Activated CD4-positive, alpha-beta T cell treated with anti-CD3 and anti-CD28 coated beads for 36 hours (primary cell): ENCODE measurements at places on chromosomes 5 and 9.

GRCh38 chr5:67363963-67364362 is 167.4 kb upstream of the CD180 start:
- peak; percentile 16 for DNase-seq

GRCh38 chr9:86201474-86202337 is 57.8 kb downstream of the C9orf153 start:
- DNase-seq = no peak

DNA sequence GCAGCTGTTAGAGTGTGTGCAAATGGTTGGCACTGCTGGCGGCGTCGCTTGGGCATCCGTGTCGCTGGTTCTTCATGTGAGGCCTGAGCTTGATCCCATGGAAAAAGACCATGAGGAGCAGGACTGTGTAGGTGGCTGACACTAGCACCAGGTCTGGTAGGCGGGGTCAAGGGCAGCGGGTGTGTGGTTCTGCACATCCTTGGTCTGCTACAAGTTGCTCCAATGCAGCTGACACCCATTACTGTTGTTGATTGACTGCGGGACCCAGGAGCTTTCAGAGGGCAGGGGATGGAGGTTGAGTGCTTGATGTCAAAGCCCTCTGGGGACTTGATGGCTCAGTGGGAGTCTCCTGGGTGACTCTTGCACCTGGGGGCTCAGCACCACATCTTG is 29.0 kb upstream of the PITX1 start:
- no peak for DNase-seq

DNA sequence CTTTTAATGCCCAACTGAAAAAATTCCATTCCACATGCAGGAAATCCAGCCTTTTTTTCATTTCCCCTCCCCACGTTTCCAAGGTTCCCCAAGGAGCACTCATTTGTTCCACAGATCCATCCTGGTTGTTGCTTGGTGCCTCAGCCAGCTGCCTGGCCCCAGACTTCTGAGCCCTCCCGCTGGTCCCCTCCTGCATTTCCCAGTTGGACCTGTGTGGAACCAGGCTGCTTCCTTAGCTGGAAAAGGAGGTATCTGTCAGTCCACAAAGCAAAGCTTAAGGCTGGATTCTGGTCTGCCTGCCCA is 44.8 kb downstream of the ANGPTL2 start:
- DNase-seq = no peak

GRCh38 chr9:111762556-111762955 is 32.2 kb downstream of the SHOC1 start:
- DNase-seq = no peak

DNA sequence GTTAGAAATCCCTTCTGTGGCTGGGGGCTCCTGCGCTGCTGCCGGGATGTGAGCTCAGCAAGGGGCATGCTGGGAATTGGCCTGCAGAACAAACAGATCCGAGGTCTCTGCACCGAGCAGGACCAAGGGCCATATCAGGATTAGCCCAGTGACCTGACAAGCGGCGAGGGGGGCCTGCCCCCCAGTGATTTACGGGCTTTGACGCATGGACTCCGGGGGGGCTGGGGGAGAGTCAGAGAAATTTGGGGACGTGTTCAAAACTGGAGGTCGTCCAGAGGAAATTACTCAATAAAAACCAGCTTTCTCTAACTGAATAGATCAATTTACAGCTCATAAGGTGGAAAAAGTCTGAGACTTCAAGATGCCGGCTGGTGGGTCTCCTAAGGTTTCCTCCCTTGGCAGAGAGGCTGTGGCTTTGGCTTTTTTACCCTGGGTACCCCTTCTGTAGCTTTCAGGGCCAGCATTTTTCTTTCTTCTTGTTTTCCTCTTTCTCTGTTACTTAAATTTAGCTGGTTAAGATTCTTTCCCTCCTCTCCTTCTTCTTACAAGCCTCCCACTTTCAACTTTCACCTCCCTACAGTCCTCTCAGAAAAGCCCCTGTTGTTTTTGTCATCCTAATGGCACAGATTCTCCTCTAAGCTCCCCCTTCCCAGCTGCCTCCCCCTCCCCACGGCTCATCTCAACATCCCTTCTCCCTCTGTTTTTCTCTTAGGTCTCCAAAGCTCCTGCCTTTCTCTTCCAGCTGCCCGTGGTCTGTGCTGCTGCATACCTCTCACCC is 551.0 kb downstream of the CCDC171 start:
- DNase-seq = no peak

DNA sequence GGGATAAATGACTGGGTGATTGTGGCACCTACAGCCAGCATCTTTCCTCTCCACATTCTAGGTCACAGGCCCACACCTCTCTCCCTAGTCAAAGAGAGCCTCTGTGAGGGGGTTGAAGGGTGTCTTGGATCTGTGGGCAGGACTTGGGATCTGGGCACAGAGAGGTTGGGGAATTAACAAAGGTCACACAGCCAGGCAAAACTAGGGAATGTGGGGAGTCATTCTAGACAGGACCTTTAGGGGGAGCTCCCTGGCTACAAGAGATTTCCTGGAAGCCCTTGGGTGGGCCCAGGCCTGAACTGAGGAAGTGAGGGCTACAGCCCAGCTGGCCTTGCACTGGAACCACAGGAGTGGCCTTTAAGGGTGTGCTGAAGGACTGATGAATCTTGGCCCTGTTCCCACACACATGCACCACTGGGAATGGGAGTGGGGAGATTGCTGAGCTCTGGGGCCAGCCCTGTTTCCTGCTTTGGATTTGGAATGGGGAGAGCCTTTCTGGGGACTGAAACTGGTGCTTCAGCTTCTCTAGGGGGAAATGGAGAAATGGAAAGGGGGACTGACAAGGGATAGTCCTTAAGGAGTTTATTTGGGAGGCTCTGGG is 12.4 kb upstream of the CXXC5 start:
- DNase-seq = no peak

GRCh38 chr5:55101556-55102276 is 730 bp upstream of the GZMA start:
- DNase-seq = peak; percentile 10

- DNase-seq = no peak
Measured at GRCh38 chr5:132754947-132755346, 7.7 kb downstream of the CCNI2 start.

DNA sequence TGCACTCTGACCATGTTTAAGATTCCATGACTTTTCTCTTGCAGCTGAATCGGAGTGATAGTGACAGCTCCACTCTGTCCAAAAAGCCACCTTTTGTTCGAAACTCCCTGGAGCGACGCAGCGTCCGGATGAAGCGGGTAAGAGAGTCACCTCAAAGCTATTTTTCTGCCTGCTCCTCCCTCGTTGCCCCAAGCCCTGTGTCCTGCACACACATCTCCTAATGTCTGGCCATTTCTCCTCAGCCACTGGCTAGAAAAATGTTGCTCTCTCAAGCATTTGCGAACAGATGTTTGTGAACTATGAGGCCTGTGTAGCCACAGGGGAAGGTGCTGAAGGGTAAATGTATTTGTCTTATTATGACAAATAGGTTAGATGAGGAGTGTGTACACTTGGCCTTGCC is 25.7 kb upstream of the RARS1 start:
- no peak for DNase-seq

- DNase-seq = no peak
Measured at GRCh38 chr9:123654994-123655637, 274.8 kb downstream of the DENND1A start.

GRCh38 chr5:158559066-158559465 is 540.6 kb downstream of the EBF1 start:
- no peak for DNase-seq

GRCh38 chr5:147361441-147362175 is 126.8 kb downstream of the STK32A start:
- DNase-seq = no peak

- DNase-seq = no peak
Measured at GRCh38 chr9:117074342-117074662, 340.6 kb downstream of the ASTN2 start.

DNA sequence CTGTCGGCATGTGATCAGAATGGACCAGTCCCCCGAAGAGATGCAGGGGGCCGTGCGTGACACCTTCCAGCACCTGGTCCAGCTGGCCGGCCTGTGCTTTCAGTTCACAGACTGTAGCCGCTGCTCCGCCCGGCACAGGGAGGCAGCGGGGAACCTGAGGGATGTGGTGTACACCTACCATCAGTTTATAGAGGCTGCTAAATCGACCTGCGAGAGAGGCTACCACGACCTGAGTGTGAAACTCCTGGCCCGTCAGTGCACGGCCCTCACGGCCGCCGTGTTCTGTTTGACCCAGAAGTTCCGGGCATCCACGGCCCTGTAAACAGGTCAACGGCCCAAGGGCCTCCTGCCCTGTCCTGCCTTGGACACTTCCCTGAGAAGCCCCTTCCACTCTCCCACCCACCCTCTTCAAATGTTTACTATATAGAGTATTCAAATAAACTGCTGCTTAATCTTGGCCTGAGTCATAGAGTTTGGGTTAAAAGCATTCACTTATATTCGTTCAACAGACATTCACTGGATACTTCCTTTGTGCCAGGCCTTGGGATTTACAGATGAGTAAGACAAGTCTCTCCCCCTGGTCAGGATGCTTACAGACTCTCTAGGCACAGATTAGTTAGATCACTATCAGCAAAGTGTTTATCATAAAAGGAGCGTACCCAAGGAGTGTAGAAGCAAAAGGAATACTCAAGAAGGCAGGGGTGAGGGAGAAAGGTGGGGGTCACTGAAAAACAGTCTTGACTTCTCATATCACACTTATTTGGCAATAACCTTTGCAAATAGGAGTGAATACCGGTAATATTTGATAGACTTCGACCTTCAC is 6.9 kb upstream of the TRMT10B start:
- no peak for DNase-seq

GRCh38 chr9:127539982-127540663 is 72.0 kb upstream of the STXBP1 start:
- DNase-seq = no peak

GRCh38 chr9:12464910-12465512 is 228.2 kb upstream of the TYRP1 start:
- no peak for DNase-seq

DNA sequence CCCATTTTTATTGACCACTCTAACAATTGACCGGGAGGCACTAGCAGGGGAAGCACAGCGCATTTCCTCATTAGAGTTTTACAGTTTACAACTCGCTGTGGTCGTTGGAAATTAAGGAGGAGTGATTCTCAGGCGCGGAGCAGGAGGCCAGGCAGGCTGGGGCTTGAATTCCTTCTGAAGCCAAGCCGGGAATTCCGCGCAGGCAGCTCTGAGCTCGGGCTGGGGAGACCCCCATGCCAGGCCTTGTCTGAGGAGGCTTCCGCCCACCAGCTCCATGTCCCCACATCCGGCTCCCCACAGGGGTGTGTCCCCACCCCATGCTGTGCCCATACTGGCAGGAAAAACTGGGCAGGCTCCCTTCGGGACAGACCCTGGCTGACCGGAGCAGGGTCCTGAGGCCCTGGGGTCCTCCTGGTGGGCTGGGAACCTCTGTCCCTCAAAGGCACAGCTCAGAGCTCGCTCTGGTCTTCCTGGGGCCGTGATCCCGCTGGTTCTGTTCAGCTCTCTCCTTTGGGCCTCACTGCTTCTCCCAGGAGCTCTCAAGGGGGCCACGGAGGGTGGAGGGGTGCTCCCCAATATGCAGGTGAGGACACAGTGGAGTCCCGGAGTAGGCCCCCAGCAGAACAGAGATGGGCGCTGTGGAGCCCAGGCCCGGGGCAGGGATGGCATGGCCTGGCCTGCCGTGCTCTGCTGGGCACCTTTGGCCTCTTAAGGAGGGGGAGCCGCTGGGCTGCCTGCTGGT is 1.3 kb upstream of the NRARP start:
- DNase-seq = no peak

DNA sequence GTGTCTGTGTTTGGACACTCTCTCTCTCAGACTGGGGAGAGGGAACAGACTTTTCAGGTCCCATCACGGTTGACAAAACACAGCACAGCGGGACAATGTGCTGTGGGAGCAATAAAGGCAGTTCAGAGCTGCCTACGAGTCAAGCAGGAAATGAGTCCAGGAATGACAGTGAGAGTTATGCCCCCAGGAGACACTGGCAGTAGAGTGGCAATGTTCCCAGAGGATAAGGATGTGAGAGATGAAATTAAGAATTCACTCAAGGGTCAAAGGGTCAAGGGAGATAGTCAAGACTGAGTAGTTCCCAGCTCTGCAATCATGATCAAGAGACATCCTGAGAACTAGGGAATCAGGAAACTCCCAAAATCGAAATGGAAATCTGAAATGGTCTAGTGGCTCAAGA is 156.1 kb downstream of the LURAP1L start:
- DNase-seq = no peak

- no peak for DNase-seq
Measured at GRCh38 chr5:32687499-32687831, 23.7 kb upstream of the NPR3 start.

DNA sequence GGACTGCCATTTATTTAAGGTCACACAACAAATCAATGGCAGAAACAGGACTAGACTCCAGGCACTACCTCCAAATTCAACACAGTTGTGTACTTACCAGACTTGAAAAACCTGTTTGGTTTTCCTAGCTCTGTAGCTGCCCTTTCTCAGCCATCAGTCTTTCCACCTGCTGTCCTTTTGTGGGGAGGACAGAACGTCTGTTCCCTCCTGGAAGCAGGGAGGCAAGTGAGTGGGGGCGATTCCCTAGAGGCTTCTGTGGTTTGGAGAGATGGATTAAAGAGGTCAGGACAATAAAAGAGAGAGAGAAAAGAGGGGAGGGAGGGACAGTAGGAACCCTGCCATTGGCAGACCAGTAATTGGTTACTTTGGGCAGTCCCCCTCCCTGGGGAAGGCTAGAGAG is 14.7 kb downstream of the ASTN2 start:
- no peak for DNase-seq
